ENCODE measurements at places on chromosomes 6 and 20.

DNA sequence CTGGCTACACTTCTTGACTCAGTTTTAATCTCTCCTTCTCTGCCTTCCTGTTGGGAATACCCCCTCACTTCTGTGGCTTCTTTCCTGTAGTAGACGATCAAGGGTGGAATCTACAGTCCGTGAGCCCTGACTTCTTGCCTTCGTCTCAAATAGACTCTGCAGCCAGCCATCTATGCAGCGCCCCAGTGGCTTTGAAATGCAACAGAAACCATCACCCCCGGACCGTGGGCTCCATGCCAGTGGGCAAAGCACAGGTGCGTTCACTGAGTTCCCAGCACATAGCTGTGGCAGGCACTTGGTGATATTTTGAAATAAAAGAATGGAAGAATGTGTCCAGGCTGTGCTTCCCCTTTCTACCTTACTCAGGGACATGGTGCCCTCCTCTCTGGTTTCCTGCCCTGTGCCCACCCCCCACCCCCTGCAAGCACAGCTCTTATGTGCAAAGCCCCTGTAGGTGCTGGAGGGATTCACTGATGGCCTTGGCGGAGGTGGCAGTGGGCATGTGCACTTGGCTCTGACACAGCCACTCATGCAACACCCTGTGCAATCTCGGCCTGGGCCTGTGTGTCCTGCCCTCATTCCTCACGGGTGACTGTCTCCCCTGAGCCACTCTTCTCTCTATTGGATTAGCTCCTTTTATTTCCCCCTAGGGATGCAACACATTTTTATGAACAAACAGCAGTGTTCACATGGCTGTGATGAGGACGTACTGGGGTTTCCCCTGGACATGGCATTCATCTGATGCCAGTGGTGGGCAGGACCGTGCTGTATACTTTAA lies 5.5 kb upstream of the CDSN start:
- DNase-seq, result no peak

DNA sequence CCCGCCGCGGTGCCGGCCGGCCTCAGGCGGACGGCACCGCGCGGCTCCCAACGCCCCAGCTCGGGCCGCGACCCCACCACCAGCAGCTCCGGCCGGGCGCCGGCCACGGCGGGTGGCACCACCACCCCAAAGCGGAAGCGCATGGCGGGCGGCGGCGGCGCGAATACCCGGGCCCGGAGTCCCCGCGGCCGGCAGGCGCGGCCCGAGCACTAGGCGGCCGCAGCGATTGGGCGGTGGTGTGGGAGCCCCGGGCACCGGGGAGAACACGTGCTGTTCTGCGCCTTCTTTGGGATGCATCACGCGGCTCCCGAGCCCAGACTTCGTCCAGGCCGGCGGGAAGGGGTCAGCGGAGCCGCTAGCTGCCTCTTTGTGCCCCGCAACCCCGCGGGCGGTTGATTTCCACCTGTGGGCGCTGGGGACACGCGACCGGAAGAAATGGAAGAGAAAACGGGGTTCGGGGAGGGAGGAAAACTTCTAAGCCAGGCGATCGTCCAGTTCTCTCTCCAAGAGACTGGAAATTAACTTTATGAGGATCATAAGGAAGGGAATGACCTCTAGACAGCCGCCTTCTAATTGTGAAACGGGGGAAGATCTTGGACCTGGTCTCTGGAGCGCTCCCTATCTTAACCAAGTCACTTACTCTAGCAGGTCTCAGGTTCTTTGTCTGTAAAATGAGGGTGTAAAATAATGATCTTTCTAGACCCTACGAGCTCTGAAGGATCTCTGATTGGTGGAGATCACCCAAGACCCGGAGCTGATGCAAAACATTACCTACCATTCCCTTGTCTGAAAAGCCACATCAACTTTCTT lies at the start of gene EPM2A:
EPM2A (minus strand) TSS at position 165 of the 810 bp plus-strand sequence; CDS start at position 143, 22 bp downstream.
- DNase-seq, result peak; percentile 53

DNA sequence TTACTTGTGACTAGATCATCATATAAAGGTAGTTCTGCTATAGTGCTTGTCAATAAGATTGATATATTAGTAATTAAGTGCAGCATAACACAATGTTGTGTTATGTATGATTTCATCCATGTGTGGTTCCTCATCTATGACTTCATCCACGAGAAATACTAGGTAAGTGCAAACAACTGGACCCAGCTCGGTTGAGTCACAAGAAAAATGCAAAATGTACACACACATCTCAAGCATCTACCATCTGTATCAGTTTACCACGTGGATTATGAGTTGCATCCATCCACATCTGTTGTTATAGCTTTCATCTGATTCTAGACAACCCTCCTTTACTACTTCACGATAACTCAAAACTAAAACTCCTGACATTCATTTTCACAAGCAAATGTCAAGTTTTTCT lies 517.0 kb upstream of the CITED2 start:
- DNase-seq, result no peak

DNA sequence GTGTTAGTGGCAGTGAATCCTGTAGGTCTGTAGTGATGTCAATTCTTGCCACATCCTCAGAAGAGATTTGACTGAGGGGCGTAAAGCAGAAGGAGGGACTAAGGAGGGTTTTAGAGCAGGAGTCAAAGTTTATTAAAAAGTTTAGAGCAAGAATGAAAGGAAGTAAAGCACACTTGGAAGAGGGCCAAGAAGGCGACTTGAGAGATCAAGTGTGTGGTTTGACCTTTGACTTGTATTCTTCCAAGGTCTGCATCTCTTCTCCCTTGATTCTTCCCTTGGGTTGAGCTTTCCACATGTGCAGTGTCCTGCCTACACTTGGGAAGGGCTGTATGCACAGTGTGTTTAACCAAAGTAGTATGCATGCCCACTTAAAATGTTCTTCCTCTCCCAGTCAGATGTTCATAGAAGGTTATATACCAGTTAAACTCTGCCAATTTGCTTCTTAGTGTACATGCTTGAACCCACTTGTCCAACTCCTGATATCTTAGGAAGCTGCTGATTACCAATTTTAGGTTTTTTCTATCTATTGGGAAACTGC lies 627.6 kb downstream of the MMUT start:
- DNase-seq, result no peak

- DNase-seq, result no peak
Observed at GRCh38 chr6:72182337-72183246, 296.2 kb downstream of the RIMS1 start.

DNA sequence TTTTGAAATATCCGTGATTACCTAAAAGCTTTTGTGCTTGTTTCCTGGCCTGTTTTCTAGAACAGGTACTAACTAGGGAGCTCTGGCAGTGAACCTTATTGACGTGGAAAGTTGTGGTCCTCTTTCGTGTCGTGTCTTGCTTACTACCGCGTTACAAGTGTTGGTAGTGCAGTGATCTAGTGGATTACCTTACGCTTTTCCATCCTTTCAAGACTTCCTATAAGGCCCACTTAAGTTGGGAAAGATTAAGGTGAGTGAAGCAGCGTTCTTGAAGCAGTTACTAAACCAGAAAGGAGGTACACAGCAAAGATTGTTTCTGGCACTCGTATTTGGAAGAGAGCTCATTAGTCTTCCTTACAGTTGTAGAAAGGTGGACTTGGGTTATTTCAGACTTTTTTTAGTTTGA lies 1.9 kb downstream of the PNRC1 start:
- peak; percentile 29 for DNase-seq

DNA sequence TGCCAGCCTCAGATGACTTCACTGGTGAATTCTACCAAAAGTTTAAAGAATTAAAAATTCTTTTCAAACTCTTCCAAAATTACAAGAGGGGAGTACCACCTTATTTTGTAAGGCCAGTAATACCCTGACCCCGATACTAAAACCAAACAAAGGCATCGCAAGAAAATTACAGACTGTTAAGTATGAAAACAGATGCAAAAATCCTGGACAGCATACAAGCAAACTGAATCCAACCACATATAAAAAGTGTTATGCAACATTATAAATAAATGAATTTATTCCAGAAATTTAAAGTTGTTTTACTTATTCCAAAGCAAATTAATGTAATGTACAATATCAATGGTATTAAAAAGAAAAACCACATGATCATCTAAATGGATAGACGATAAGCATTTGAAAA lies 873.6 kb upstream of the GJE1 start:
- no peak for DNase-seq

GRCh38 chr20:11112832-11113231 lies 439.0 kb upstream of the JAG1 start:
- no peak for DNase-seq

GRCh38 chr6:159107451-159108260 lies 61.5 kb upstream of the FNDC1 start:
- DNase-seq, result peak; percentile 64

DNA sequence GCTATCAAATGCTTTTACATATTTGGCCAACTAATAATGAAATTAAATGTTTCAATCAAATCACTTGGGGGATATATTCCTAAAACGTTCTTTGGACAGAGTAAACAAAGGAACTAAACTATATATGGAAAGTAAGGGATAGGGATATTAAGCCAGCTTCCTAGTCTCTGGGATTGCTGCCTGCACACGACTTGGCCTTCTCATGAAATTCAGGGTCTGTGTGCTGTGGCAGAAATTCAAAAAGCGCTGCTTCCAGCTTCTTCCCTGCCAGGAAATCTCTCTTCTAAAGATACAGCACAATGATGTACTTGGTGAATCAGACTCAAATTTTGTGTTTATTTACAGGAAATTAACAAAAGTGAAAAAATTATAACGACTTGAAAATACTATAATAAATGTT lies 206.3 kb upstream of the RAB32 start:
- no peak for DNase-seq

DNA sequence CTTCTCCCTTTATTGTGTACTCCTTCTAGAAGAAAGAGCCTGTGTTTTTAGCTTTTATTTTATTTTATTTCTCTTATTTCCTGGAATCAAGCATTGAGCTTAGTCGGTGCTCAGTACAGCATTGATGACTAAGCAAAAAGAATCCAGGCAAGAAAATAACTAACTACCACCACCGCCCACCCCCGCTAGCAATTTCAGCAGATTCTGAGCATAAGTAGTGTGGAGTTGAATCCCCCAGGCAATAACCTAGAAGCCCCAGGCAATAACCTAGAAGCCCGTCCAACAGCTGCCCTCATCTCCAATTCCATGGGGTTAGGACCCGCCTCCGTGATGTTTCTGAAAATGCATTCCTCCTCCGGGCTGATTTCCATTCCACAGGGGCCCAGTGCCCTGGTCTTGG lies 258.0 kb upstream of the TAB2 start:
- no peak for DNase-seq

GRCh38 chr6:148595550-148595949 lies 151.3 kb upstream of the UST start:
- DNase-seq, result no peak

- no peak for DNase-seq
Observed at GRCh38 chr6:33781131-33781975, 7.6 kb downstream of the LEMD2 start.

DNA sequence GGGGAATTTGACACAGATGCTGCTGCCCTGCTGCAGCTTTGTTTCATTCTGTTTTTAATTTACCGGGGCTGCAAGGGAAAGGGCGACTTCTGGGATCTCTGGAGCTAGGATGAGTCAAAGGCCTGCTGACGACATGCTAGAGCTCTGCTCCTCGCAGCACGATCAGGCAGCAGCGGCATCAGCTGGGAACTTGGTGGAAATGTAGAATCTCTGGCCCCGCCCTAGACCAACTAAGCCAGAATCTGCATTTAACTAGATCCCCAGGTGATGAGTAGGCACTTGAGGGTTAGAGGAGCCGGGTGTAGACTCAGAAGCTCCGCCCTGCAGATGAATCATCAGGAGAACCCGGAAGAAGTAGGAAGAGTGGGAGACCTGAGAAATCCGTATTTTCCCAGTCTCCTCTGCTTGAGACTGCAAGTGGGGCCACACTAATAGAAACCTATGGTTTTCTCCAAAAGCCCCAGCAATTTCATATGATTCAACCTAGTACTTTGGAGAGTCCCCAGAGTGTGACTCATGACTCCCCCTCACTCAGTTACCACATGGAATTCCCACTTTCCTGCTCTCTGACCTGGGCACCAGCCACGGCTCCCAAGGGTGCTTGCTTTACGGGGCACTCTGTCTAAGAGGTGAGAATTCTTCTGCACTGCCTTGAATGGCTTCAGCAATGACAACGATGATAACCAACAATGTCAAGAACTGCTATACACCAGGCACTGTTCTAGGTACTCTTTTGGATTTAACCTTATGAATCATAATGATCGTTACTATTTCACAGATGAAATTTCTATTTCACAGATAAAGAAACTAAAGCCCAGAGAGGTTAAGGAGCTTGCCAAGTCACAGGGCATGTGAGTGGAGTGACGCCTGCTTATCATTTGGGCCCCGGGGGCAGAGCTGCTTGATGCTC lies 18.1 kb downstream of the TUBB2B start:
- DNase-seq, result no peak

GRCh38 chr6:134667111-134667510 lies 282.8 kb downstream of the ALDH8A1 start:
- no peak for DNase-seq

DNA sequence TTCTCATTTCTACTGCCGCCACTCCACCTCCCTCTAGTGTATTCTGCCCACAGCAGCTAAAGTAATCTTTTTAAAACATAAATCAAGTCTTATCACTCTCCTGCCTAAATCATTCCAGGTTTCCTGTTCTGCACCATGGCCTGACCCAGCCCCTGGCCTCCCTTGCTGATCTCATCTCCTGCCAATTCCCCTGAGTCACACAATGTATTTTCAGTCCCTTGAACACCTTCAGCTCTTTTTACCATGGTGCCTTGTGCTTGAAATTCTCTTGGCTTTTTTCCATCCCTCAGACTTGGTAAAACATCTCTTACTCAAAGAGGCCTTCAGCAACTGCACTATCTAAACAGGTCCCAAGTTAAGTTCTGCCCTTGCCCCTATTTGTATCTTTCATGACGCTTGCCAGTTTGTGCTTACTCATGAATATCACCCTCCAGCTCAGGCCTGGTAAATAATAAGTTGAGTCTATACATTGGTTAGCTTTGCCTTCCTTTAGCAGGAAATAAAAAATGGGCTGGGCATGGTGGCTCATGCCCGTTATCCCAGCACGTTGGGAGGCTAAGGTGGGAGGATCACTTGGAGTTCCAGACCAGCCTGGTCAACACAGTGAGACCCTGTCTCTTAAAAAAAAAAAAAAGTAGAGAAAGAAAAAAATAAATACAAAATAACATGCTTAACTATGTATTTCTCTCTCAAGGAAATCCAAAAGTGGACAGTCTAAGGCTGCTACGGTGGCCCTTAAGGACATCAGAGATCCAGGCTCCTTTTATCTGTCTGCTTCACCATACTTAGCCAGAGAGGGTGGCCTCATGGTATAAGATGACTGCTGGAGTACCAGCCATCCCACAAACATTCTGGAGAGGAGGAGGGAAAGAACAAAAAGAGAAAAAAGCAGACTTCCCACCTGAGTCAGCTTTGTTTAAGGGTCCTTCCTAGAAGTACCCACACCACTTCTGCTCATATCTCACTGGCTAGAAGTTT lies 62.2 kb downstream of the ARFGEF2 start:
- DNase-seq, result no peak

GRCh38 chr20:37845241-37845681 lies 57.7 kb upstream of the VSTM2L start:
- DNase-seq, result no peak

DNA sequence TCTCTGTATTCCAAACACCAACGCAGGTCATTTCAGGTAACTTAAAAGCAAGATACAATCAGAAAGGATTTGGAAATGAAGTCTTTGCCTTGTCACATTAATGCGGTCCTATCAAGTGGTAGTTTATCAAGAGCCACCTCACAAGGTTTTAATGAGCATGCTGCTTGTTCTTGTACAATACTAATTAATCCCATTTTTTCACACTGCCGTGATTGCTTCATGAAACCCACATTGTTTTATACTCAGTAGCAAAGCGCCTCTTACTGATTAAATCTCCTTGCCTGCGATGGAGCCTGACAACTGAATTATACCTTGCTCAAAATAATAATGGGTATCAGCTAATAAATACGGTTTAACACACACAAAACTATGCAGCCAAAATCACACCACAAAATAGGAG lies 234.1 kb upstream of the TSHZ2 start:
- DNase-seq, result no peak

- DNase-seq, result no peak
Observed at GRCh38 chr20:61251529-61252393, at the start of gene CDH4. CDH4 (plus strand) TSS chr20:61252261.
